ENCODE measurements at places on chromosomes 2 and 18.

DNA sequence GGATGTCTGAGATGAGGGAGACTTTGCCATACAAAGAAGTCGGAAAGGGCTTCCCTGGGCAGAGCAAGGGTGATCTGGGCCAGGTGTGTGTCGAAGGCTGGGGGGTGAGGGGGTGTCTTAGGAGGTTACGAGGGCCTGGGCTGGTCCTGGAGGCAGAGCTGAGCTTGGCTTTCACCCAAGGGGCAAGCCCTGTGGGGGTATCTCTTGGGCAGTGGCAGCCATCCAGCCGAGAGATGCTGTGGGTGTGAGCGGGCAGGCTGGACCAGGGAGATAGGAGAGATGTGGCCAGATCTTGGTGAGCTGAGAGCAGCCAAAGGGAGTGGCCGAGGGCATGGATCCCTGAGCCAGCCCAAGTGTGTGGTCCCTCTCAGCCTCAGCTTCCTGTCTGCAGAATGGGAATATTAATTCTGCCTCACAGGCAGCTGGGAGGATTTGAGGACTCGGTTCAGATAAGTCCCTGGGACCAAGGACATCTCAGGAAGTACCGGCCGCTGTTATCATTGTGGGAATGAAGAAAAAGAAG, 33.0 kb downstream of the MAL start:
- no peak for DNase-seq

GRCh38 chr18:657311-658000, at the start of gene TYMS:
Gene TYMS, plus strand, starts transcription at chr18:657653. Its CDS starts 90 bp downstream, at chr18:657743.
- DNase-seq = peak; percentile 87

- DNase-seq = no peak
Observed at GRCh38 chr2:158755310-158756087, 39.6 kb upstream of the DAPL1 start.

- DNase-seq = no peak
Observed at GRCh38 chr2:184877909-184878308, 279.6 kb downstream of the ZNF804A start.

- no peak for DNase-seq
Observed at GRCh38 chr2:49261781-49262180, 107.5 kb upstream of the FSHR start.

GRCh38 chr2:127011796-127012195, 95.2 kb downstream of the BIN1 start:
- no peak for DNase-seq

- DNase-seq = no peak
Observed at GRCh38 chr2:60936757-60937156, 55.4 kb downstream of the REL start.

- DNase-seq = no peak
Observed at GRCh38 chr2:188527141-188527540, 235.5 kb downstream of the GULP1 start.

DNA sequence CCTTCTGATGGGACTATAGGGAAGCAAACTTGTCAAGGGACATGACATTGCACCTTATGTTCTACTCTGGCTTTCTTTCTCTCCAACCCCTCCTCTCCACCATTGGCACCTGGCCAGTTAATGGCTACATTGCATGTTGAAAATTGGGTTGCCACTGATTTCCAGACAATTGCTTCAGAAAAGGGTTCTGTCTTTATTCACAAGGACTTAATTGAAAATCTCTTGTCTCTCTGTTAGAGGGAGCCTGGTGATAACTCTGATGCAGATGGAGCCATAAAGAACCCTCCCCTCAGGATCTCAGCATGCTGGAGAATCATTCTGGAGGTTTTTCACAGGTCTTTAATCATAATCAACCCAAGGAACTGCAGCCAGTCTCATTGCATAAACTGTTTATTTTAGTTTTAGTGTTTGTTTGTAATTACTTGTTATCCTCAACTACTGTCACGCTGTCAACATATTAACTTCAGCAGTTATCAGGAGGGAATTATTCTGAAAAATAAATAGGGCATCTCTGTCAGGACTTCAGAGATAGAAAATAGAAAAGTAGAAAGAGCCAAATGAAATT, 316.8 kb downstream of the RIT2 start:
- DNase-seq = no peak

- DNase-seq = no peak
Observed at GRCh38 chr18:79429785-79430281, 34.1 kb downstream of the NFATC1 start.

GRCh38 chr2:14944562-14945346, 312.2 kb downstream of the LRATD1 start:
- DNase-seq = peak; percentile 6

DNA sequence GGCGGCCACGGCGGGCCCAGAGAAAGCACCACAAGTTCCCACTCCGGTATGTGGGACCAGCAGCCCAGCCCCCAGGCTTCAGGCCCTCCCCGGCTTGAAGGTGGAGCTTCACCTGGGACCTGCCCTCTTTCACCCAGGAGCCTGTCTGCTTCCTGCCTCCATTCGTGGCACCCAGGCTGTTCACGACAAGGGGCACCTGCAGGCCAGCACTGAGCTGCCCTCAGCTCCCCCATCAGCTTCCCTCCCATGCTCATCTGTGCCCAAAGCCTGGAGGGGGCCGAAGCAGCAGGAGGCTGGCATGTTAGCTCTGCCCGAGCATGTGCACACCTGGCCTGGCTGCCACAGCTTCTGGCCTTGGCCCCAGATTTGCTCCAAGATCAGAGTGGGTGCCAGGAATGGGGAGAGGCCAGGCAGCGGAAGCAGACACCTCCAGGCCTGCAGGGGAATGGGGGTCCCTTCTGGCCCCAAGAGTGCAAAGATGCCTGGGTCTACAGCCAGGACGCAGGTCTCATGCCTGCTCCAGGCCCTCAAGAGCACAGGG, 312.4 kb upstream of the SYT4 start:
- DNase-seq = no peak

DNA sequence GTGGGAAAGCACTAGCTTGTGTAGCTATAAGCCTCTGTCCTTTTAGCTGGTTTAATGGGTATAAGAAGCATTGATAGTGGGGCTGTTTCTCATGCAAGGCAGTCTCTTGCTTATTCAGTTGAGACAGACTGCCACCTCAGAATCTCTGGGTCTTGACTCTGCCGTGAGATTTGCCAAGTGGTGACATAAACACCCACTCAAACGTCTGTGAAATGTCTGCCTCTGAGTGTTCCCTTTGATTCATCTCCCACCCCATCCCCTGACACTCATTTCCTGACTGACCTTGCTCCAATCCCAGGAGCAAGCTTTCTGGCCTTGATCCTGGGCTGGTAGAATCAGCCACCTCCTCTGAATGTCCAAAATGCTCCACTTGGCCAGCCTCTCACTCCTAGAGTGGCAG, 141.9 kb upstream of the RBMS1 start:
- no peak for DNase-seq

DNA sequence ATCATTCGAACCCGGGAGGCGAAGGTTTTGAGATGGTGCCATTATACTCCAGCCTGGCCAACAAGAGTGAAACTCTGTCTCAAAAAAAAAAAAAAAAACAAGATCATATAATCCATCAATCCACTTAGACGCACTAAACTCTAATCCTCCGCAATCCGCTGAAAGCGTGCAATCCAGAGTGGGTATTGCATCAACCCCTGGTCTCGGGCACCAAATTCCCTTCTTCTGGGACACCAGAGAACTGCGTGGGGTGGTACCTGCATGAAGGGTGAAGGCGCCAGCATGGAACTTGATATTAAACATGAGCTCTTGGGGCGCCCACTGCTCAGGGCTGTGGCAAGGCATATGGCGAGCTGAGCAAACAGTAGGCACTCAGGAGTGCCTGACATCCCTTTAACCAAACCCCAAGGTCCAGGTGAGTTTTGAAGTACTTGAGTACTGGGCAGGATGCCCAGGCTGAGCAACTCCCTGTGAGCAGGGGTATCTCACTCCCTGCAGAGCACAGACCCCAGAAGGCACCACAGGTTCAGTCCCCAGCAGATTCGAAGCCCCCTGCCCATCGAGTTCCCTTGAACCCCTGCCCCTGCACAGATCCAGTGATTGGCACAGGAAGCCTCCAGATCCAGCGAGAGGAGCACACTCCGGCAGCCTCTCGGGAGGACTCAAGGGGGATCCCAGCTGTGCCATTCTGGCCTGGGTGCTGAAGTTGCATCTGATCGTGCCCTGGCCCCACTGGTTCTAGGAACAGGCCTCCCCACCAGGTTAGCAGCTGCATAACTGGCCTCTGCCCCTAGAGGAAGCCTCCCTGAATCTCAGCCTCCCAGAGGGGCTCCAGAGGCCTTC, 8.0 kb downstream of the ALPI start:
- DNase-seq = no peak

DNA sequence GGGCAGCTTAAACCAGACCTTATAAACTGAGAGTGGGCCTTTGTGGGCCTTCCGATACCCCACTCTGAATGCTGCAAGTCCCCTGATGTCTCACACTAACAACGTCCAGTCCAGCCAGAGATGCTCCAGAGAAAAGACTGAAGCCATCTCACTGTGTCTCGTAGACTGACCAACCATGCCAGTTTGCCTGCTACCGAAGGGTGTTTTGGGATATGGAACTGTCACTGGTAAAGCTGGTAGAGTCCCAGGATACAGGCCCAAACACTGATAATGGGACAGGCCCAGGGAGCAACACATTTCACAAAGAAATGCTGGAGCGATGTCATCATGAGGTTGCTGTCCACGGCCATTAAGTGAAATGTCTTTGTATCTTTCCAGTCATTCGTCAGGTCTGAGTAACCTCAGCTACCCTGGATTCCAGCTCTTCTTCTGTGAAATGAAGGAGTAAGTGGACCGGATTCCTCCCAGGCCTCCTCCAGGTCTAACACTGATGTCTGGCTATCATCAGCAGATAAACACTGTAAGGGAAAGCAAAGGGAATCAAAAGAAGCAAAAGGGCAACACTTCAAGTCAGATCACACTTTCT, 81.6 kb downstream of the SLC5A7 start:
- DNase-seq = no peak

GRCh38 chr2:191301971-191302370, 56.8 kb downstream of the MYO1B start:
- DNase-seq = no peak

GRCh38 chr2:48048476-48049171, 142.3 kb upstream of the FBXO11 start:
- DNase-seq = no peak

DNA sequence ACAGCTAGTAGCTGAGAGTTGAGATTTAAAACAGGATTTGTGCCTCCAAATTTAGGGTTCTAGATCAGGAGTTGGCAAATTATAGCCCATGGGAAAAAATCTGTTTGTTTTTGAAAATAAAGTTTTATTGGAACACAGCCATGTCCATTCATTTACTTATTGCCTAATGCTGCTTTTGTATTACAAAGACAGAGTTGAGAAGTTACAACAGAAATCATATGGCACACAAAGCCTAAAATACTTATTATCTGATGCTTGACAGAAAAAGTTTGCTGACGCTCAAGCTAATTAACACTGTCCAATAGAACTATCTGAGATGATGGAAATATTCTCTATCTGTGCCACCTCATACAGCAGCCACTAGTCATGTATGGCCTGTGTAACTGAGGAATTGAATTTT, 229.1 kb upstream of the RASGRP3 start:
- no peak for DNase-seq

GRCh38 chr2:82998781-82999180, 1460.3 kb downstream of the SUCLG1 start:
- no peak for DNase-seq

DNA sequence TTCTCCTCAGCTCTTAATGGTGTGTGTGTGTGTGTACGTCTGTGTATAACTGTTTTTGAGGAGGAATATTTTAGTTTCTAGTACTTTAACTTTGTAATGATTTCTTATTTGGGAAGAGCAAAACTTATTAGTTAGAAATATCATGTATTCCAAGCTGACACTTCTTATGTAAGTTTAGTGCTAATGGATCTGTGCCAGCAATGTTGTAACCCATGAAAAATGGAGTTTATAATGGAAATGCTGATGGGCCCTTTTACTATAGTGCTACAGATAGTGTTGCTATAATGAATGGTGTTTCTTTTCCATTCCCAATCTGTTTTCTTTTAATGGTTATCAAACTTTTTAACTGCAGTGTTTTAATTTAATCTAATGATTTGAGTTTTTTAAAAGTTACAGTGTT, 49.8 kb upstream of the OTX1 start:
- no peak for DNase-seq

GRCh38 chr2:38438133-38438882, 61.2 kb upstream of the ATL2 start:
- no peak for DNase-seq

- no peak for DNase-seq
Observed at GRCh38 chr2:26574900-26575560, 66.1 kb downstream of the CIB4 start.

GRCh38 chr2:86498468-86499260, 57.5 kb downstream of the KDM3A start:
- DNase-seq = no peak

- no peak for DNase-seq
Observed at GRCh38 chr2:70255637-70256314, 2.2 kb upstream of the PCYOX1 start.

GRCh38 chr2:136115183-136115761, 2.7 kb downstream of the CXCR4 start:
- no peak for DNase-seq

- DNase-seq = no peak
Observed at GRCh38 chr2:161085149-161085548, 75.1 kb upstream of the TANK start.

- no peak for DNase-seq
Observed at GRCh38 chr2:866887-867286, 83.8 kb upstream of the SNTG2 start.

DNA sequence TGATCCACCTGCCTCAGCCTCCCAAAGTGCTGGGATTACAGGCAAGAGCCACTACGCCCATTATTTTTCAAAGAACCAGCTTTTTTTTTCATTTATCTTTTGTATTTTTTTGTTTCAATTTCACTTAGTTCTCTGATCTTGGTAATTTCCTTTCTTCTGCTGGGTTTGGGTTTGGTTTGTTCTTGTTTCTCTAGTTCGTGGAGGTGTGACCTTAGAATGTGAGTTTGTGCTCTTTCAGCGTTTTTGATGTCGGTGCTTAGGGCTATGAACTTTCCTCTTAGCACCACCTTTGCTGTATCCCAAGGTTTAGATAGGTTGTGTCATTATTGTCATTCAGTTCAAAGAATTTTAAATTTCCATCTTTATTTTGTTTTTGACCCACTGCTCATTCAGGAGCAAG, 86.7 kb upstream of the MSTN start:
- no peak for DNase-seq

GRCh38 chr2:241516520-241516965, 8.2 kb upstream of the STK25 start:
- no peak for DNase-seq

GRCh38 chr18:68722821-68723220, 7.9 kb upstream of the TMX3 start:
- no peak for DNase-seq

DNA sequence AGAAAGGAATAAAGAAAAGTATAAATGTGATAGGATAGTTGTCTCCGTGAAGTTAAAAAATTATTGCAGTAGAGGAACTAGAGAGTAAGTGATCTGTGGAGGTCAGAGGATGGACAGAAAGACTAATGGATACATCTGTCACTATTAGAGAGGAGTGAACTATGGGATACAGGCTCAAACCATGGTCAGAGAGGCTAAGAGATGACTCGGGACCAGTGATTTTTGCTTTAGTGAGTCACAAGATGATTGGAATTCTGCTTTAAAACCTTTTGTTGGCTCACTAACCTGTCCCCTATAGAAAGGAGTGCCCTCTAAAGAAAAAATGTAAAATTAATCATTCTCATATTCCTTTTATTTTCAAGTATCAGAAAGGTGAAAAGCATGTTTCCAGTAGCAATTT, 30.3 kb downstream of the ALMS1 start:
- DNase-seq = no peak

GRCh38 chr18:78419171-78419570, 560.4 kb upstream of the SALL3 start:
- DNase-seq = no peak
